NCI-H2081 treated with DMSO at 0.1 percent for 48 hours (cell line): ENCODE measurements at places on chromosomes 3 and 15.

DNA sequence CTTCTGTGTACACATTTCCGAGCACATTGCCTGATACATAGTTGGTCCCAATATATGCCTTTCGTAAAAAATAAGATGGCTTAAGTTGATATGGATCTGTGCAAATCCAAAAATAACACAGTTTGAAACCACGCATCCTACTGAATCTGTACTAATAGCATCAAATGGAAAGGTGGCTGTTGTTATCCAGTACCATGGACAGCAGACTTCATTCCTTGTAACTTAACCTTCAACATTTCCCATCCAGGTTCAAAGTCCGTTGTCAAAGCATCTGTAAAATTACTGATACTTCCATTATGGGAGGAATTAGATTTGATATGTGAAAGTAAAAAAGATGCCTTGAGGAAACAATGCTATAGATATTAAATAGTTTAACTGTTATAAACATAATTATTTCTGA lies 65.5 kb upstream of the C3orf49 start:
- no peak for DNase-seq

GRCh38 chr3:105827959-105828358 lies 40.9 kb downstream of the CBLB start:
- no peak for DNase-seq

- no peak for DNase-seq
These were observed 353.9 kb downstream of the NSUN3 start for GRCh38 chr3:94416768-94417167.

DNA sequence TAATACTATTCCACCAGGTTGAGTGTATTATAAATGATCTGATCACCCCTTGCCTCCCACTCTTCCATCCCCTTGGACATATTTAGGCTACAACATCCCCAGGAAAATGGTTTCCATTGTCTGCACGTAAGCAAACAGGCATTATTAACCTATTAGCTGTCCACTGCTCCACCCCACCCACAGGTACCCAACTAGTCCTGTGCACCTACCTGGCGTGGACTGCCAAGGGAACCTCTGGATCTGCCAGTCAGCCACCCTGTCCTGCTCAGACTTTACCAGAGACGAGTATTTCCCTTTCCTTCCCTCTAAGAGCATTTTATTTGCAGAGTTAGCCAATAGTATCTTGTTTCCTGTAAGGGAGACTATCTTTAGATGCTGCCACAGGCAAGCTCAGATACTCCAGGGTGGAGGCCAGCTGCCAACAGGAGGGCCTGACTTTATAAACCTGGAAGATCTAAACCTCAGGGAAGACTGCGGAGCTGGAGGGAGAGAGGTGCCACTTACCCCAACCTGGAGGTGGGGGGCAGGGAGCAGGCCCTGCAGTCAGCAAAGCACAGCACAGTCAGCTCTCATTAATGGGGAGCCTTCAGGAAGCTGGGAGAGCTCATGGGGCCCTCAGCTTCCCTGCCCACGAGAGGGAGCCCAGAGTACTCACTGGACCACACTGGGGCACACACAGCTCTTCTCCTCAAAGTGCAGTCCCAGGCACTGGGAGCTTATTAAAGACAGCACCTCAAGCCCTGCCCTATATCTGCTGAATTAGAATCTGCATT lies at the start of gene CX3CR1:
CX3CR1 (minus strand) TSS at position 292 of the 773 bp plus-strand sequence. CDS start 13,527 bp downstream, outside the sequence.
- DNase-seq: no peak

DNA sequence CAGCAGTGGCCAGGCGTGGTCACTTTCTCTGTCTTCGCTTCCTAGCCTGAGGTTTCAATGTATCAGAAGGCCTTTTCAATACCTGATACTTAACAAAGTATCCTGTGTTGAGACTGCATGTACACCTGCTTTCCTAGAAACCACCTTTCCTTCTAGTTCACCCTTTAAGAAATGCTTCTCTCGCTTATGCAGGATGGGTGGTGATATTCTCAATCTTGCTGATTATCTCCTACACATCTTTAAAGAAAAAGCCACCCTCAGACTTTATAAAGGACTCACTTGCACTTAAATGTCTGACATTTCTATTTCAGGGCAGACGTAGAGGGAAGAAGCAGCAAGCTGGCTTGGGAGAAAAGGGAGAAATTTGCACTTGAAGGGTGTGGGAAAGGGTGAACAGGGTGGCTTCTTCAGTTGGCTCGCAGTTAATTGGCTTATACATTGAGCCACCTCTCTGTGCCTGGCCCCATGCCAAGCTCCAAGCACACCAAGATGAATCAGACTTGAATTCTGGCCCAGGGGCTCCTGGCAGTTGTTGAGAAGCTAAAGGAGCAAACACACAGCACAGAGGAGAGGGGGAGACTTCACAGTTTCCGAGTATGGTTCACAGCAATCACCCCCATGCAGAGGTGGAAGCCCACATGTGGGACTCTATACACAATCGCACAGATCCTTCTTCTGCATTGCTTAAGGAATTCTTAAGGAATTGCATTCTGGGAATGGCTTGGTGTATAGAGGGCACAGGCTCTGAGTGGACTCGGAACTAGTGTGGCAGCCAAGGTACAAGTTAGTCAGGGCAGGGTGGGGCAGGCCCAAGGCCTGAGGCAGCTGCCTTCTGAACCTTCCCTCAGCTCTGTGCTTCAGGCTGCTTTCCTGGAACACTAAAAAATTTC lies 1.3 kb downstream of the ARL6IP5 start:
- no peak for DNase-seq

DNA sequence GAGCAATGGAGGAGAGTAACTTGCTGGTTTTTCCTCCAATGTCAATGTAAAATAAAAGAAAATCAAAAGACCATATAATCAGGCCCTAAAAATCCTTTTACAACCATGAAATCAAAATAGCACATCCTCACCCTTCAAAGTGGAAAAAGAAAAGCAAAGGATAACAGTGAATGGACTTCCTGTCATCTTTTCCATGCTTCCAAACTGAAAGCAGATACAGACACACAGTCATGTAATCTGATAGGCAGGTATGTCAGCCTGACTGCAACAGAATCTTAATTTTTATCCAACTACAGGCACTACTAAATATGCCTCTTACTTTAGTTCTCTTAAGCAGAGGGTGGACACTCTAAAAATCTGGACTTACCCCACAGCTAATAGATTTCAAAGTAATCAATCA lies 27.8 kb upstream of the IGDCC4 start:
- no peak for DNase-seq

- DNase-seq: no peak
These were observed 145.3 kb downstream of the TJP1 start for GRCh38 chr15:29676961-29677402.

DNA sequence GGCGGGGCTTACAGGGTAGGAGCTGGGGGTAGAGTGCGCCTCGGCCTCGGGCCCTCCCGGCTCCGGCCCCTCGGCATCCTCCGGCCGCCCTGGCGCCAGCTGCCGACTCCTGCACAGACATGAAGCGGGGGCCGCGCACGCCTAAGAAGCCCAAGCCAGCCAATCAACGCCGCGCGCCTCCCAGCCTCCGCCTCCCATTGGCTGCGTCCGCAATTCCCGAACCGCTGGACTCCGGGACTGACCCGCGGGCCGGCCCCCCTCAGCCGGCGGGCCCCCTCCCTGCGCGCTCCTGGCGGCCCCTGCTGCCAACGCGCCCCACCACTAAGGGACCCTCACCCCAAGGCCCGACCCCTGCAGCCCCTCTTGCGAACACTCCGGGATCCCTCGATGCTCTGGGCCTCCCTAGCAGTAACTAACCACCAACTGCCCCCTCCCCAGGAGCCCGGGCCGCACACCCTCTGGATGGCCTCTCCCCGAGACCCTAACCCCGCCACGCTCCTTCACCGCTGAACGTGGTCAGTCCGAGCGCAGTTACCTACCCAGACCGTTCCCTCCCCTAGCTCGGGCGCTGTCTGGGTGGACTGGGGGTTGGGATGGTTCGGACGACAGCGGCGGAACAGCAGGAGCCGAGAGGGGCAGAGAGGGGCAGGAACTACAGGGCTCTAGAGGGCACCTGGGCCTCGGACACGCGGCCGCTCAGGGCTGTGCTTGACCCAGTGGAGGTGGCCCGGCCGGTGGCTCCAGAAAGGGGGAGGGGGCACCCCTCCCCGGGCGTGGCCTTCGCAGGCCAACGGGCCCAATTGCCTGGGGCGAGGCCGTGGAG lies 5.0 kb downstream of the GATA2 start:
- peak; percentile 39 for DNase-seq

DNA sequence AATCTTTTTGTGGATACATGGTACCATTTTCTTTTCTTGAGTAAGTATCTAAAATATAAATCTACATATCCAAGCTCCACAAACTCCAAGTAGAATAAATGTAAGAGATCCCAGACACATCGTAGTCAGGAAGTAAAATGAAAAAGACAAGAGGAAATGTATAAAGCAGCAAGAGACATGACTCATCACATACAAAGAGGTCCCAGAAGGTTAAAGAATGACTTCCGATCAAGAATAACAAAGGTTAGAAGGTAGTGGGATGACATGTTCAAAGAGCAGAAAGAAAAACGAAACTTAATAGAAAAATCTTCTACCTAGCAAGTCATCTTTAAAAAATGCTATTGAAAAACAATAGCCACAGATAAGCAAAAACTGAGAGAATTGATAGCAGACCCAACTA lies 705.8 kb downstream of the NR2F2 start:
- no peak for DNase-seq

DNA sequence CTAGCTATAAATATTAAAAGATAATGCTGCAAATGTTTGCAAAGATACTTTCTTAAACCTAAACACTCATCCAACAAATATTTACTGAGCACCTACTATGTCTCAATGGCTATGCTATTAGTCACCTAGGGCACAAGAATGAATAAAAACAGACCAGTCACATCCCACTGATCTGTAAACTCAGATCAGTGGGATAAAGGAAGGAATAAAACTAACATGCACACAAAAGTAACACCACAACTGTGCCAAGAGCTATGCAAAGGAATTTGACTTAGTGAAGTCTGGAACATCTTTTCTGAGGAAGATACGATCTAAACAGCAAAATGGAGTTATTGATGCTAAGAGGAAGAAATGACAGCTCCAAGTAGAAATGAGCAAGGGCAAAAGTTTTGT lies 56.6 kb downstream of the CBLB start:
- DNase-seq: no peak

- DNase-seq: no peak
These were observed 73.5 kb upstream of the CSPG5 start for GRCh38 chr3:47652142-47652541.

GRCh38 chr3:73451301-73451944 lies 173.3 kb downstream of the PDZRN3 start:
- peak; percentile 64 for DNase-seq

GRCh38 chr15:92425578-92426225 lies 32.0 kb downstream of the ST8SIA2 start:
- no peak for DNase-seq

DNA sequence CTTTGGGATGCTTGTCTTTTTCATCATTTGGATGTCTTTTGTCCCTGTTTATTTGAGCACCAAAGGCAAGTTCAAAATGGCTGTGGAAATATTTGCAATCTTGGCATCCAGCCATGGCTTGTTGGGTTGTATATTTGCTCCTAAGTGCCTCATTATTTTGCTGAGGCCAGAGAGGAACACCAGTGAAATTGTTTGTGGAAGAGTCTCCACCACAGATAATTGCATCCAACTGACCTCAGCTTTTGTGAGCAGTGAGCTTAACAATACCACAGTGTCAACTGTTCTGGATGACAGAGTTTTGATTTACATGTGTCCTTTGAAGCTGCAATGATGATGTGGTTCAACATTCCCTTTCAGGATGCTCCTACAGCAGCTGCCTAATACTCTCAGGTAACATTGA lies 83.0 kb upstream of the KCNAB1 start:
- peak; percentile 56 for DNase-seq

GRCh38 chr3:153319705-153320554 lies 157.9 kb downstream of the RAP2B start:
- no peak for DNase-seq

- no peak for DNase-seq
These were observed 80.4 kb upstream of the XCR1 start for GRCh38 chr3:46107682-46108081.

DNA sequence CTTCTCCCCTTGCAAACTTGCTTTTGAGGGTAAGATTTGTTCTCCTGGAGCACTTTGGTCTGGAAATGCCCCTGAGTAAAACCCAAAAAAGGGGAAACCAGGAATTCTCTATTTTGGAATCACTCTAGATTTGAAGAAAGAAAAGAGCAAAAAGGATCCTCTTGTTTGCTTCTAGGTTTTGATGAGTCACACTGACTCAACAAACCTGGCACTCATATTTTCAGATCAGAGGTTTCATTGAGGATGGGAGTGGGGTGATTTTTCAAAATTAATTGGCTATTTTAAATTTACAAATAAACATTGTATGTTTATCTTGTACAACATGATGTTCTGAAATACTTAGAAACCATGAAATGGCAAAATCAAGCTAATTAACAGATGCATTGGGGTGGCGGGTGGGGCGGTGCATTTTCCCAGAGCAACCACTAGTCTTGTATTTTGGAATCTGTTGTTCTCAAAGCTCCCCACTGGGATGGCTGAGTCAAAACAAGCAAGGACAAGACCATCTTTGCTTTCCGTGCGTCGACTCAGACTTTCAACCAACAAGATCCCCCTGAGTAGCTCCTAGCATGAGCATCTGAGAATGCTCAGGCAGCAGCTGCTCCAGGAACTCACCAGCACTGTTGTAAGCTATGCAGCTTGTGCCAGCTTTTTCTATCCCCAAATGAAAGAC lies 451.4 kb downstream of the WDR72 start:
- no peak for DNase-seq

- DNase-seq: no peak
These were observed 888 bp downstream of the TMOD3 start for GRCh38 chr15:51830276-51830806.

DNA sequence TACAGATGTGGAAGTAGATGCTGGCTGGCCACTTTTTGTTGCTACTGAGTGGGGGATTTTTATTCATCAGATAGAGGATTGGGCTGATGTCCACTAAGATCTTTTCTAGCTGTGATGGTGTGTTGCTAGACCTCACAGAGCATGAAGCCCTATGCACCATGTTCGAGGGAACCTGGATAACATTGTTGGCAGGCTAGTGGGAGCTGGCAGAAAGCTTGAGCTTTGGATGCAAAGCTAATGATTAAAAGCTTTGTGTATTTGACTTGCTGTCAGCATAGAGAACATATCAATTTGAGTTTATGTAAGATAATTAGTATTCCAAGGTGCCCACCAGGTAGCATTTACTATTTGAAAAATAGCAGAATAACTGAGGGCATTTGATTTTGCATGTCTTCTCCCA lies 59.1 kb downstream of the ST6GAL1 start:
- no peak for DNase-seq

GRCh38 chr3:172699031-172699430 lies 11.8 kb downstream of the NCEH1 start:
- no peak for DNase-seq
